ENCODE measurements at places on chromosomes 2 and 18.
A peak's percentile ranks its signal among the peaks of the same experiment; 100 is the strongest.

DNA sequence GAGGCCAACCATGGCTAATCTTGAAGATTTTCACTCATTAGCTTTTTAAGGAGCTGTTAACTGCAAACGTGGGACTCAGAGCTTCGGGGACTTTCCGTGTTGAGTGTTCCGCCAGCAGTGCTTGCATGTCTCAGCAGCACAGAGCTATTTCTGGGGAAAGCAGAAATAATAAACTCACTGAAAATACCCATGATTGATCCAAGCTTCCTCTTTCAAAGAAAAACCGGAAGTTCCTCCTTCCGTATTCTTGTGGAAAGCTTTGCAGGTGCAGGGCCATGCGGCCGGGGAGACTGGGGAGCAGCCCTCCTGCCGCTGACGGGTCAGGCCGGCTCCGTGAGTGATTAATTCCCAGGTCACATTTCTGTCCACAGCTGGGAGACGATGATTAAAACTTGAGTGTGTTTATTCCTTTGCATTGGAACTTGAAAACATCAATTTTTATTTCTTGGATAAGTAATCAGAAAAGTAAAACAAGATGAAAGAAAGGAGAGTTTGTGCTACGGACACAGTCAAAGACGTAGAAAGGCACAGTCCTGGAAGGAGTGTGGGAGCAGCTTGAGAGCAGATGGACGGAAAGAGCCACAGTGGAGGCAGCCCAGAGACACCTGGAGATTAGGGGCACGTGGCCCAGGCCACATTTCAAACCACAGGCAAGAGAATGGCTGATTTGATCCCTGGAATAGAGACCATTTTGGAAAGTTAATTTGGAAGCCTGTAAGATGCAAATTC lies 54.2 kb upstream of the CTDP1 start:
- no peak for DNase-seq

DNA sequence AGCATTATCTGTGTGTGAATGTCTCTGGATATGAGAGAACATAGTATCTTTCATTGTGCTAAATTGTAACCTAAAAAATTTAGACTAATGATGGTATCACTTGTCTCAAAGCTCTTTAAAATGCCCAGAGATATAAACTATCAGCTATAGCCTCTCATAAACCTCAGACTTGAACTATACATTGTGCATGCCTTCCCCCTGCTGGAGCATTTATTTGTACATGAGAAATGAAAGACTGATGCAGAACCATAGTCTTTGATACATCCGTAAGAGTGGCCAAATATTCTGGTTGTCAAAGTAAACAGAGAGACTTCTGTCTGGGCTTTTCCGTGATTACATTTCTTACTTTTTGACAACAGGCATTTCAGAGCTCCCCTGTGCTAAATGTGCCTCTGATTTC lies 71.9 kb upstream of the CCDC68 start:
- no peak for DNase-seq

DNA sequence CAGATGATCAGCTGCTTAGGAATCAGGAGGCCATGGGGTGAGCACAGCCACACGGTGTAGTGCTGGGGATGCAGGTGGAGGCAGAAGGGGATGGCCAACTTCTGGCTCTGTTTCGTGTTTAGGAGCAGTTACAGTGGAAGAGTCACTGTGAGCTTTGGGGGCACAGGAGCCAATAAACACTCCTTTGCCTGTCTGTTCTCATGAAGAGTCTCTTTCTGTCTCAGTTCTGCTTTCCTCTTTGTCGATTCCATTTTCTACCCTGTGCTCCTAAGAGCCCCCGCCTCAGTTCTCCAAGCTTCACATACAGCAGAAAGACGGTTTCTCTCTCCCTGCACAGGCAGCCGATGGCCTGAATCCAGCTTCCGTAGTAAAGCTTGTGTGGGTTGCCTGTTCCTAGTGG lies 21.0 kb upstream of the RRM2 start:
- no peak for DNase-seq

- DNase-seq, result no peak
Measured at GRCh38 chr18:23816740-23817139, 127.5 kb downstream of the LAMA3 start.

DNA sequence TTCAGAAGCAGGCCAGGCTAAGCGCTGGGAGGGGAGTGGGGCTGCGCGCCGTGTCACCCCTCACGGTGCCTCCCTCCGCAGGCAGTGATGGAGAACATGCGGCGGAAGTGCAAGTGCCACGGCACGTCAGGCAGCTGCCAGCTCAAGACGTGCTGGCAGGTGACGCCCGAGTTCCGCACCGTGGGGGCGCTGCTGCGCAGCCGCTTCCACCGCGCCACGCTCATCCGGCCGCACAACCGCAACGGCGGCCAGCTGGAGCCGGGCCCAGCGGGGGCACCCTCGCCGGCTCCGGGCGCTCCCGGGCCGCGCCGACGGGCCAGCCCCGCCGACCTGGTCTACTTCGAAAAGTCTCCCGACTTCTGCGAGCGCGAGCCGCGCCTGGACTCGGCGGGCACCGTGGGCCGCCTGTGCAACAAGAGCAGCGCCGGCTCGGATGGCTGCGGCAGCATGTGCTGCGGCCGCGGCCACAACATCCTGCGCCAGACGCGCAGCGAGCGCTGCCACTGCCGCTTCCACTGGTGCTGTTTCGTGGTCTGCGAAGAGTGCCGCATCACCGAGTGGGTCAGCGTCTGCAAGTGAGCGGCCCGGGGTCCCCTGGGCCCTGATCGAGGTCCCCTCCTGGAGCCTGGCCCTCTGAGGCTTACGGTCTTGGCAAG lies 12.2 kb downstream of the WNT10A start:
- peak; percentile 73 for DNase-seq
